ENCODE measurements at places on chromosomes 11 and 22.

DNA sequence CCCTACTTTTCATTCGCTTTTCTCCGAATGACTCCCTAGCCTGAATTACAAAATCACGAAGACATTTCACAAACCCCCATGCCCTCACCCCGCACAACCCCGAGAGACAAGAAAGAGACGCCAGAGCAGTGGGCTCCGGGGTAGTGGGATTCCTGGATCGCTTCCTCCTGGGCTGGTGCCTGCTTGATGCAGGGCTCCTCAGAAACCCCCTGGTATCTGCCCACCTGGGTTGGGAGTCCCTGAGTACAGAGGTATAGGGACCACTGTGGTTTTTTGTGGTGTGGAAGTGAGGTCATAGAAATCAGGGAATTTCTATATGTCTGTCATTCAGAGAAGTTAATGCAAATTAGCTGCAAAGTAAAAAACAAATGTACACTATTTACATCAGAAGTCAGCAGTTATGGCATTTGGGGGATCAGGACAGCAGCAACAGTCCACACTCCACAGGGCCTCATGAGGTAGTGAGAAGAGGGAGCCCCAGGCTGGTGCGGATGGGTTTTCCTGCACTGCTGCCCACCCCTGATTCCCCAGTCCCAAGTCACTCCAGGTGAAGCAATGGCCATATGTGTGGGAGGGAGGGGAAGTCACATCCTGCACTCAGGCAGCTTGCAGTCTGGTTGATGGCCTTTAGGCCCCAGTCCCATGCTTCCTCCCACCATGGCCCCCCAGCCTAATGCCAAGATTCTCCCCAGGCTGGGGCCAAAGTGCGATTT is 39.6 kb downstream of the BUD13 start:
- peaks cover 5% of the 10 kb centered on the region for H3K4me1 ChIP-seq
- peaks cover 19% of the 10 kb centered on the region for H3K27me3 ChIP-seq
- H3K4me3 ChIP-seq = no peak overlapping the region
- no peaks in the 10 kb centered on the region for H3K36me3 ChIP-seq

GRCh38 chr11:134589129-134589528 is 177.1 kb upstream of the B3GAT1 start:
- no peak for DNase-seq
- H3K4me1 ChIP-seq = peaks cover 6% of the 10 kb centered on the region
- peaks cover 18% of the 10 kb centered on the region for H3K27me3 ChIP-seq
- H3K27ac ChIP-seq = no peak overlapping the region
- no peak overlapping the region for H3K4me3 ChIP-seq
- no peaks in the 10 kb centered on the region for H3K36me3 ChIP-seq

- no peak for DNase-seq
- H3K27me3 ChIP-seq = no peaks in the 10 kb centered on the region
- H3K36me3 ChIP-seq = peaks cover 12% of the 10 kb centered on the region
- peaks cover 26% of the 10 kb centered on the region for H3K4me1 ChIP-seq
- H3K4me3 ChIP-seq = no peak overlapping the region
Measured at GRCh38 chr11:126357969-126358762, 2.7 kb downstream of the ST3GAL4 start.

GRCh38 chr11:46294365-46295309 is 17.2 kb downstream of the CREB3L1 start:
- H3K36me3 ChIP-seq = no peaks in the 10 kb centered on the region
- peaks cover 4% of the 10 kb centered on the region for H3K4me1 ChIP-seq
- no peak for DNase-seq
- peak overlapping the region; percentile 85 for H3K4me3 ChIP-seq
- peaks cover 51% of the 10 kb centered on the region for H3K27me3 ChIP-seq
- no peak overlapping the region for H3K27ac ChIP-seq

GRCh38 chr11:66981976-66982578 is 7.0 kb downstream of the C11orf86 start:
- no peak overlapping the region for H3K27ac ChIP-seq
- no peaks in the 10 kb centered on the region for H3K4me1 ChIP-seq
- DNase-seq = no peak
- H3K4me3 ChIP-seq = no peak overlapping the region

DNA sequence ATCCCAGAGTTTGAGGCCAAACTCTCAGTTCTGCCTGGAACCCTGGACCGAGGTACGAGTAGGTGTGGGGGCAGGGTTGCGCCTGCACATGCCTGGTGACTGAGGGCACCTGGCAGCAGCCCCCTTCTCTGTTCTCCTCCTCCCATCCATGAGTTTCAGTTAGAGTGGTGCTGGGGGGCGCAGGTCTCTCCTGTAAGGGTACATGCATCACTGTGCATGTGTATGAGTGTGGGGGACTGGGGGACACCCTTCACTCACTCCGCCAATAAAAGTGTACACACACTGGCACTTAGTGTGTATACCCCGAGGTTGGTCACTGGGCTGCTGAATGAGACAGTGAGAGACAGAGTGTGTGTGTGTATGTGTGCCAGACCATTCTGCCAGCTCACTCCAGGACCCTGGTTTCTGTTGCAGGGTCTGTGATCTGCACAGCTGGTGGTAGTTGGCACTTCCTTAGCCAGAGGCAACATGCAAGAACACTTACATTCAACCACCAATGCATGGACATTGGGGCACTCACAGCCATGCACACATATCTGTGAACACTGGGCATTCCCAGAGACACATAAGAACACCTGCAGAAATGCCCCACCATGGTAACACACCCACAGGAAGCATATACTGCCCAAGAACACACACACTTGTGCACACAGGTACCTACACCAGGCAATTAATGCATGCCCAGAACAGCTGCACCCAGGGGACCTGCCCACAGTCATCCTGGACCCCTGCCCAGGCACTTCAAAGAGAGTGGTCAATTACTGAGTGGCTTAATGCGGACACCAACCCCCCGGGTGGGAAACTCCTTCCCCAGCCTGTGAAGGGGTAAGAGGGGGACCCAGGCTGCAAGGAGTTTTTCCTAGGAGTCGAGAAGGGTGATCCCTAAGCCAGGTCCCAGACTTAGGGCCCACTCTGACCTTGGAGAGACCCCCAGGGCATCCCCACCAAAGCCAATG is 1.2 kb upstream of the NRXN2 start:
- H3K27ac ChIP-seq = peak overlapping the region; percentile 41
- DNase-seq = no peak
- H3K4me1 ChIP-seq = peaks cover 15% of the 10 kb centered on the region
- H3K4me3 ChIP-seq = peak overlapping the region; percentile 56
- peaks cover 19% of the 10 kb centered on the region for H3K27me3 ChIP-seq

- DNase-seq = no peak
- no peak overlapping the region for H3K27ac ChIP-seq
- no peaks in the 10 kb centered on the region for H3K27me3 ChIP-seq
- peaks cover 7% of the 10 kb centered on the region for H3K36me3 ChIP-seq
- peaks cover 9% of the 10 kb centered on the region for H3K4me1 ChIP-seq
Measured at GRCh38 chr11:117911694-117912093, 17.5 kb downstream of the TMPRSS13 start.

DNA sequence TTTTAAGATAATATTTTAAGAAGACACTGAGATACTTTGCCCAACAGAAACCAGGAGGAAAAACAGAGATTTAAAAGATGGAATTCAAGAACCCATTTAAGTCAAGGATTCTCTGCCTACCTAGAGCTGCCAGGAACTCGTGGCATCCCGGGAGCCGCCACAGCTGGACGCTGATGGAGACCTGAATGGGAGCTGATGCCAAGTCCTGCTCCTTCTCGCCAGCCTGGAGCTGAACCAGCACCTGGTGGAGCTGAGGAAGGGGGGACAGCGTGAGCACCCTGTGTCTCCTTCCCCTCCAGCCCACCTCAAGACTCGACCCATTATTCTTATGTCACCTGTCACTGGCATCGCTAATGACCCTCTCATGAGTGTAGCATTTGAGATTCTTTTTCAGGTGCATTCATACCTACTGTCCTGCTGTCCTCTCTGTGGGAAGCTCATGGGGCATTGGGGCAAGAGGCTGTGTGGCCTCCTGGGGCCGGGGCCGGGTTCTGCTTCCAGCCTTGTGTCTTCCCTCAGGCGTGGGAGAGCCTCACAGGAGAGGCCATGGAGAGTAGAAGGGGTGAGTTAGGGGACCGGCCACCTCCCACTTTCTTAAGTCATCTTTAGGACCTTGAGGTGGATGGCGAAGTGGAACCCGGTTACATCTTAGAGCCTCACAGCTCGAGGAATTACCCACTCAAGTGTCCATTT is 70.8 kb upstream of the PITPNB start:
- DNase-seq = no peak
- H3K27ac ChIP-seq = no peak overlapping the region
- H3K27me3 ChIP-seq = no peaks in the 10 kb centered on the region

- H3K4me3 ChIP-seq = no peak overlapping the region
- H3K27me3 ChIP-seq = peaks cover 19% of the 10 kb centered on the region
Measured at GRCh38 chr11:22786475-22786874, 43.1 kb downstream of the SVIP start.

DNA sequence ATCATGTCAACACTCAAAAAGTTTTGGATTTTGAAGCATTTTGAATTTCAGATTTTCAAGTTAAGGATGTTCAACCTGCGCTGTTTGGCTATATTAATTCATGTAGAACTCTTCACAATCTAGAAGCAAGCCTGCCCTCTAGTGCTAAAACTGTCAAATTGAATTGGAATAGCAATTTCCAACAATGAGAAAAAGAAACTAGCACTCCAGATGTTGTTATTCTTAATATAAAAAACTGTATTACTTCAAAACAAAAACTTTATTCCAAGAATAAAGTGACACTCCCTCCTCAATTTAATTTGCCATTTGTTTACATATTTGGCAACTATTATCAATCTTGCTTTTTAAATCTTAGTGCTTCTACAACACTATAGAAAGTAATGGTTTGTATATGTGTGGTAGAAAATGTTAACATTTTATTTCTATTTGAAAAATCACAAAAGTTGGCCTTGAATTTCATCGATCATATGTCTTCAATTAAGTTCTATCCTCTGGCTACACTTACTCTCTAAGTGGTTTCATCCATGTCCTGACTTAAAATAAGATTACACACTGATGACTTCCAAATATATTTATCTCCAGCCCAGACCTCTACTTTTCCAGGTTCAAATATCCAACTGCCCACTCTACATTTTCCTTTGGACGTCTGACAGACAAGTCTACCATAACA is 36.6 kb downstream of the DCUN1D5 start:
- H3K27me3 ChIP-seq = no peaks in the 10 kb centered on the region
- H3K4me3 ChIP-seq = no peak overlapping the region
- DNase-seq = no peak

DNA sequence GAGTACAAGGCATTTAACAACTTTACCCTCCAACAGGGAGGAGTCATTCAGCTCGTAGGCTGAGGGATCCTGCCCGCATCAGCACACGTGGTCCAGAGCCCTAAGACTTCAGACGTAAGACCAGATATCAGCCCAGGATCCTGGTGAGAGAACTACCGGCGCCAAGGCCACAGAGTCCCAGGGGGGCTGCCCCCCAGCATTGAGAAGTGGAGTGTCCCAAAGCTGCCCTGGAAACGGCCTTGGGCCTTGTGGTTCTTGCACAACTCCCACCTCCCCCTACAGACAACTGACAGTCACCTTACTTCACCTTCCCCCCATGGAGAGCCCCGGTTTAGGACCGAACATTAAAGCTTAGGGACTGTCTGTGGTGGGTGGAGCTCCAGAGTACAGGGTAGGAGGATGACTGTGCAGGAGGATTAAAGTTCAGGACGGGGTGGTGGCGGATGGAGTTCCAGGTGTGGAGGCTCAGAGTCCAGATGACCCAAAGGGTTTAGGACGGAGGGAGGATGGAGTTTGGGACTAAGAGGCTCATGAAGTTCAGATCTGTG is 1.0 kb downstream of the C11orf91 start:
- peaks cover 13% of the 10 kb centered on the region for H3K36me3 ChIP-seq
- peak overlapping the region; percentile 86 for H3K4me3 ChIP-seq
- H3K27me3 ChIP-seq = peaks cover 24% of the 10 kb centered on the region
- H3K27ac ChIP-seq = no peak overlapping the region

DNA sequence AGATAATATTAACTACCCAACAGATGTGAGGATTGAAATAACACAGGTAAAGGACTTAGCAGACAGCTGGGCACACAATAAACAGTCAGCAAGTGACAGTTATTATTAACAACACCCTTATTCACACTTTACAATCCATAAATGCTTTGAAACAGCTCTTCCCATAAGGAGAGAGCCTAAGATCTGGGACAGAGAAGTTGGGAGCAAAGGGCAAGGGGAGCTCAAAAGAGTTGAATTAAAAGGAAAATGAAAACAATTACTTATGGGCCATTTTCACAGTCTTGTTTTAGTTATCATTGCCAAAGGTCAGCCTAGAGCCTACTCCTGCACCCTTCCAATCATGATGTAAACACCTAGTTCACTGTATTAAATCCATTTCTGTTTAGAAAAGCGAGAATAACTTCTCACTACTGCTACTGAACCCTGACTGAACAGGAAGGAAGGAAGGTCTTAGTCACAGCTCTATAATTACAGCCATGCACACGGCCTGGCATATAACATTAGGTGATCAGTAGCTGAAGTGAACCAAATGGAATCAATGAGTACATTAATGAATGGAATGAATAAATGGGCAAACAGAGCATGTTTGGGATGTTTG is 111.3 kb downstream of the PLEKHA7 start:
- no peaks in the 10 kb centered on the region for H3K27me3 ChIP-seq
- H3K4me3 ChIP-seq = no peak overlapping the region
- H3K36me3 ChIP-seq = no peaks in the 10 kb centered on the region
- peaks cover 3% of the 10 kb centered on the region for H3K4me1 ChIP-seq
- DNase-seq = no peak
- no peak overlapping the region for H3K27ac ChIP-seq

GRCh38 chr11:62394825-62395538 is 23.9 kb upstream of the SCGB1A1 start:
- H3K4me3 ChIP-seq = no peak overlapping the region
- peak; percentile 51 for DNase-seq
- peaks cover 3% of the 10 kb centered on the region for H3K36me3 ChIP-seq
- H3K27ac ChIP-seq = no peak overlapping the region

GRCh38 chr11:1194977-1195681 is 27.7 kb upstream of the MUC5B start:
- DNase-seq = no peak
- H3K36me3 ChIP-seq = no peaks in the 10 kb centered on the region
- no peak overlapping the region for H3K27ac ChIP-seq
- no peaks in the 10 kb centered on the region for H3K4me1 ChIP-seq

- peaks cover 4% of the 10 kb centered on the region for H3K36me3 ChIP-seq
- no peaks in the 10 kb centered on the region for H3K27me3 ChIP-seq
- H3K27ac ChIP-seq = peak overlapping the region; percentile 89
- H3K4me1 ChIP-seq = peaks cover 4% of the 10 kb centered on the region
- H3K4me3 ChIP-seq = no peak overlapping the region
Measured at GRCh38 chr22:23380911-23381310, 199.2 kb downstream of the IGLL1 start.

DNA sequence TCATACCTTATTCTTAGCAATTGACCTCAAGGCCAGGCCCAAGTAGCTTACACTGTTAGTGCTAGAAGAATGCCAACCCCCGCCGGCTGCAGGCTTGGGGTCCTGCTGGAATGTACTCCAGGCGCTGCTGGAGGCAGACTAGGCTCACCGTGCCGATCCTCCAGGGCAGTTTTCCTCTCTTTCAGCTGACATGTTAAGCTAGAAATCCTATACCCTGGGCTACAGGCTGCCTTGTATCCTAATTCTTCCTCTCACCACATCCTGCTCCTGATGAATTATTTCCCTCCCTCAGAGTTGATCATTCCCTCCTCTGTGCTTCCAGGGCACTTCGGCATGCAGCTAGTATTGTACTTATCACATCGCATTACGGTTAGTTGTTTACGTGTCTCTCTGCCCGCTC is 3.4 kb downstream of the SPTBN2 start:
- H3K27me3 ChIP-seq = peaks cover 71% of the 10 kb centered on the region
- peaks cover 5% of the 10 kb centered on the region for H3K4me1 ChIP-seq
- H3K4me3 ChIP-seq = no peak overlapping the region
- H3K27ac ChIP-seq = no peak overlapping the region
- no peak for DNase-seq

Data from effector memory CD8-positive, alpha-beta T cell (primary cell).